ENCODE measurements at places on chromosomes 1 and 21. TPM values are rescaled to one million over a fixed set of nuclear protein-coding genes. Genes with fewer than 3 reads are reported as not detected.

EPS8L3 gene
- not detected for total RNA-seq

SUSD4 gene
- total RNA-seq = not detected

MDM4 gene
- total RNA-seq = 31.5 TPM

TENT5C gene
- not detected for total RNA-seq

LGR6 gene
- total RNA-seq = not detected

GPR157 gene
- total RNA-seq = 7.6 TPM

HMCN1 gene
- total RNA-seq = 15.4 TPM

CLK2 gene
- total RNA-seq = 34.2 TPM

PKLR gene
- total RNA-seq = under 0.01 TPM

KPRP gene
- not detected for total RNA-seq

GBP3 gene
- 17.3 TPM for total RNA-seq

SLC5A9 gene
- total RNA-seq = not detected

UQCRH gene
- total RNA-seq = 245 TPM

TNNT2 gene
- total RNA-seq = not detected

LORICRIN gene
- not detected for total RNA-seq

KRTAP12-2 gene
- not detected for total RNA-seq

PTPN7 gene
- total RNA-seq = not detected

LACTBL1 gene
- total RNA-seq = not detected

OR2L13 gene
- not detected for total RNA-seq

RGS5 gene
- total RNA-seq = 1.8 TPM

CFHR1 gene
- total RNA-seq = not detected

GORAB gene
- 9.9 TPM for total RNA-seq

ZBTB7B gene
- total RNA-seq = 14.5 TPM

SUMO3 gene
- total RNA-seq = 69.0 TPM

C1orf56 gene
- 2.2 TPM for total RNA-seq

SIPA1L2 gene
- total RNA-seq = 0.73 TPM

GJA5 gene
- total RNA-seq = 0.37 TPM

GJA9 gene
- total RNA-seq = not detected

IFI44L gene
- total RNA-seq = 15.2 TPM

KIAA0040 gene
- under 0.01 TPM for total RNA-seq

RIMS3 gene
- under 0.01 TPM for total RNA-seq

GLUL gene
- 545 TPM for total RNA-seq

CLDN17 gene
- not detected for total RNA-seq

LY9 gene
- total RNA-seq = not detected

SV2A gene
- 9.4 TPM for total RNA-seq

CD164L2 gene
- not detected for total RNA-seq

FAM72C gene
- under 0.01 TPM for total RNA-seq

BRINP3 gene
- under 0.01 TPM for total RNA-seq

HTR6 gene
- not detected for total RNA-seq

UMODL1 gene
- total RNA-seq = not detected

NPPA gene
- not detected for total RNA-seq

LCE1E gene
- 0.37 TPM for total RNA-seq

INPP5B gene
- total RNA-seq = 22.8 TPM

CNKSR1 gene
- total RNA-seq = not detected

PIGC gene
- 12.9 TPM for total RNA-seq

F5 gene
- not detected for total RNA-seq

ALX3 gene
- not detected for total RNA-seq

BRDT gene
- total RNA-seq = not detected

PTPN22 gene
- total RNA-seq = 0.37 TPM

RIPPLY3 gene
- total RNA-seq = not detected

C8B gene
- total RNA-seq = not detected

ERICH3 gene
- not detected for total RNA-seq

TCEA3 gene
- total RNA-seq = 3.1 TPM

PYHIN1 gene
- 0.20 TPM for total RNA-seq

CDC7 gene
- 9.9 TPM for total RNA-seq

ACADM gene
- 25.6 TPM for total RNA-seq

CFHR3 gene
- total RNA-seq = not detected

IGSF21 gene
- total RNA-seq = not detected

TSPEAR gene
- total RNA-seq = not detected

All from subcutaneous preadipocyte (primary cell).